ENCODE measurements at places on chromosomes 12 and 14.

- H3K27me3 ChIP-seq, result no peaks in the 10 kb centered on the region
- H3K4me3 ChIP-seq, result no peak overlapping the region
- no peak overlapping the region for H3K27ac ChIP-seq
- no peaks in the 10 kb centered on the region for H3K4me1 ChIP-seq
- no peak for DNase-seq
Measured at GRCh38 chr12:22360774-22361173, 26.3 kb upstream of the ST8SIA1 start.

DNA sequence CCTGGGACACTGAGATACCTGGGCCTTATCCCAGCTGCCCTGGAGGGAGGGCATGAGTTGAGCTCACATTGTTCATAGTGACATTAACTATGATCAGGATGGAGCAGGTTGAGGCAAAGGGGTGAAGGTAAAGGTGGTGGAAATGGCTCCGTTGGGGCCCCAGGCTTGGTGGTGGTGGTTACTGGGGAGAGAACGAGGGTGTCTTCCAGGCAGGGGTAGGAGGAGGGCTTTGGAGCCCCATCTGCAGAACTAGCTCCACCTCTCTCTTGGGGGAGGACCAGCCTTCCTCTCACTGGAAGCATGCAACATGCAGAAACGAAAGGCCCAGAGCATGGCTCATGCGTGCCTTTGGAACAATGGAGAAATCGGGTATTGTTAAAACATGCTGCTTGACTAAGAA is 217.0 kb downstream of the SLC41A2 start:
- no peak for DNase-seq
- peaks cover 25% of the 10 kb centered on the region for H3K4me1 ChIP-seq
- H3K4me3 ChIP-seq, result no peak overlapping the region
- peak overlapping the region; percentile 72 for H3K27ac ChIP-seq

DNA sequence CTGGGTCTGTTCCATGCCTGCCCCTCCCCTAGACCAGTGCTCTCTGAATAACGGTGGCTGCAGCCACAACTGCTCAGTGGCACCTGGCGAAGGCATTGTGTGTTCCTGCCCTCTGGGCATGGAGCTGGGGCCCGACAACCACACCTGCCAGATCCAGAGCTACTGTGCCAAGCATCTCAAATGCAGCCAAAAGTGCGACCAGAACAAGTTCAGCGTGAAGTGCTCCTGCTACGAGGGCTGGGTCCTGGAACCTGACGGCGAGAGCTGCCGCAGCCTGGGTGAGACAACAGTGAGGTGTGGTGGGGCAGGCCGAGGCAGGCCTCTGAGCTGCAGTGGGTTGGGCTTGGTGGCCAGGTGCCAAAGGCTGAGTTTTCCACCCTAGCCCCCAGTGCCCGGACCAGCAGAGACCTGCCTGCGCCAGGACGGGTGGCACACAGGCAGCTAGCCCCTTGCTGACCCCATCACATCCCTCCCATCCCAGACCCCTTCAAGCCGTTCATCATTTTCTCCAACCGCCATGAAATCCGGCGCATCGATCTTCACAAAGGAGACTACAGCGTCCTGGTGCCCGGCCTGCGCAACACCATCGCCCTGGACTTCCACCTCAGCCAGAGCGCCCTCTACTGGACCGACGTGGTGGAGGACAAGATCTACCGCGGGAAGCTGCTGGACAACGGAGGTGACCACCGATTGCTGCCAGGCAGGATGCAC is 28.2 kb upstream of the LRP1-AS start:
- H3K4me1 ChIP-seq, result no peaks in the 10 kb centered on the region
- H3K27me3 ChIP-seq, result no peaks in the 10 kb centered on the region
- H3K27ac ChIP-seq, result no peak overlapping the region
- no peak overlapping the region for H3K4me3 ChIP-seq
- H3K36me3 ChIP-seq, result no peaks in the 10 kb centered on the region

DNA sequence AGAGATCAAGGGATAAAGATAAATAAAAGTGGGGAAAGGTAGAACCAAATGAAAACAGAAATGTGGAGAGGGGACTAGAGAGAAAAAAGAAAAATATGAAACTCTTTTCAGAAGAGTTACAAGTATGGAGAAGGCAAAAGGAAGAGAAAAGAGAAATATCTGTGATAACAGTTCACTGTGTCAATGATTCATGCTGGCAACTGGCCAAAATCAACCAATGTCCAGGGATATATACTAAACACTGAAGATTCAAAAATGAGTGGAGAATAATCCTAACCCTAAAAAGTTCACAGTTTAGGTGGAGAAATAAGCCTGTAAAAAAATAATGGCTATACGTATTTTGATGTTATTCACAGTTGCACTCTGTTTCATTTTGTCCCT is 372.3 kb upstream of the KITLG start:
- no peak overlapping the region for H3K4me3 ChIP-seq
- no peak overlapping the region for H3K27ac ChIP-seq
- no peaks in the 10 kb centered on the region for H3K27me3 ChIP-seq

GRCh38 chr14:96938946-96939345 is 141.8 kb downstream of the VRK1 start:
- H3K27ac ChIP-seq, result no peak overlapping the region
- H3K4me1 ChIP-seq, result no peaks in the 10 kb centered on the region
- DNase-seq, result peak; percentile 19
- no peaks in the 10 kb centered on the region for H3K27me3 ChIP-seq

DNA sequence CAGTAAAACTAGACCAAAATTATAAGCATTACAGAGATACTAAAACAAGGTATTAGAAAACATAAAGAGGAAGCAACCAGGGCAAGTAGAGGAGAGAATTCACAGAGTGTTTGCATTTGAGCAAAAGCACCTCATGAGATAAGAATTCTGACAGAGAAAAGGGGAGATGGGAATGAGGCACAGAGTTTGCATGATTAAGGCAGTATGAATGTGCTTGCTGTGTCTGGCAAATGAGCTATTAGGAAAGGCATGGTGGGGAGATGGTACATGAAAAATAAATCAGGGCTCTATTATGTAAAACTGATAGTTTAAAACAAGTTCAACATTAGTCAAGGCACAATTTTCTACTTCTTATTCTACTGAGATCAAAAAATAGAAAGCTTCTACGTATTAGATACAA is 23.1 kb downstream of the GARIN6 start:
- no peak overlapping the region for H3K4me3 ChIP-seq
- DNase-seq, result no peak
- H3K27ac ChIP-seq, result no peak overlapping the region

GRCh38 chr14:95067526-95067925 is 89.8 kb downstream of the DICER1 start:
- H3K27ac ChIP-seq, result no peak overlapping the region
- H3K27me3 ChIP-seq, result no peaks in the 10 kb centered on the region
- no peaks in the 10 kb centered on the region for H3K36me3 ChIP-seq
- H3K4me3 ChIP-seq, result no peak overlapping the region
- H3K4me1 ChIP-seq, result no peaks in the 10 kb centered on the region

DNA sequence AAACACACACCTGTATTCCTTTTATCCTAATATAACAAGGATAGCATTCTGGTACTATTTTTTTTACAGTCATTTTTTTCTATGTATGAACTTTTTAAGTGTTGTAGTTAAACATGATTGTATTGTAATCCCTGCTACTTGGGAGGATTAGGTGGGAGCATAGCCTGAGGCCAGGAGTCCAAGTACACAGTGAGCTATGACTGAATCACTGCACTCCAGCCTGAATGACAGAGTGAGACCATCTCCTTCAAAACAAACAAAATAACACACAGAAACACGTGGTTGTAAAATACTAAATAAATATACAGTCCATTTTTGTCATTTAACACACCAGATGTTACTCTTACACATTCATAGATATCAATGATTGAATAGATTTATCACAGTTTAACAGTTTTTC is 56.9 kb downstream of the MAP4K5 start:
- H3K27ac ChIP-seq, result no peak overlapping the region
- H3K36me3 ChIP-seq, result peaks cover 52% of the 10 kb centered on the region
- no peaks in the 10 kb centered on the region for H3K27me3 ChIP-seq
- no peaks in the 10 kb centered on the region for H3K4me1 ChIP-seq
- H3K4me3 ChIP-seq, result no peak overlapping the region
- no peak for DNase-seq

DNA sequence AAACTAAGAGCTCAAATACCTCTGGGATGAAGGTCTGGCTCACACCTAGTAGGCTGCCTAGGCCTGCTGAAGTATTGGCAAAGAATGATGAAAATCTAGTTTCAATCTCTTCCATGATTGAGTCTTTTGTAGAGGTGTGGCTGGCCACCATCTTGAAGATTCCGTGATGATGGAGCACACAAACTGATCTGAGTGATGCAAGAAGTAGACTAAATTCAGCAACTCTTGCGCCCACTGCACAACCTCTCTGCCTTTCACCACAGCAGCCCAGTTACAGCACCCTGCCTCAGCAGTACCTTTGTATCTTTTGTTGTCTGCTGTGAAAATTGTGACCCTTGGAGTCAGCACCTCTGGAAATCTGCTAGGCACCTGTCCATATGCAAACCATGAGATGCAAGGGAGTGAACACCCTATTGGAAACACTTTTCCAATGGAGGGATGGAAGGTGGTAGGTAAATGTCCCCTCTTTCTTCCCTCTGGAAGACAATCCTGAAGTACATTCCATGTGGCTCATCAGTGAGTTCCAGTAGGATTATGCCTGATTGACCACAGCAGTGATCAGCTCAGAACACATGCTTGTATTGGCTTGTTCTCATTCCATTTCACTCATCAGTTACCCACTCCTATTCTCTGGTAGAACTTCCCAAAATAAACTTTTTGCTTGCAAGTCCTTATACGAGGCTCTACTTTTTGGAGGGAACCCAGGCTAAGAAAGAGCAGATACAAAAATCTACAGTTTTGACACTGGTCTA is 58.6 kb downstream of the BTBD7 start:
- H3K4me3 ChIP-seq, result no peak overlapping the region
- DNase-seq, result no peak
- H3K4me1 ChIP-seq, result no peaks in the 10 kb centered on the region
- no peaks in the 10 kb centered on the region for H3K36me3 ChIP-seq

- H3K4me1 ChIP-seq, result no peaks in the 10 kb centered on the region
- no peak overlapping the region for H3K27ac ChIP-seq
- no peaks in the 10 kb centered on the region for H3K27me3 ChIP-seq
- H3K4me3 ChIP-seq, result no peak overlapping the region
Measured at GRCh38 chr12:77102123-77102522, 36.8 kb upstream of the E2F7 start.

DNA sequence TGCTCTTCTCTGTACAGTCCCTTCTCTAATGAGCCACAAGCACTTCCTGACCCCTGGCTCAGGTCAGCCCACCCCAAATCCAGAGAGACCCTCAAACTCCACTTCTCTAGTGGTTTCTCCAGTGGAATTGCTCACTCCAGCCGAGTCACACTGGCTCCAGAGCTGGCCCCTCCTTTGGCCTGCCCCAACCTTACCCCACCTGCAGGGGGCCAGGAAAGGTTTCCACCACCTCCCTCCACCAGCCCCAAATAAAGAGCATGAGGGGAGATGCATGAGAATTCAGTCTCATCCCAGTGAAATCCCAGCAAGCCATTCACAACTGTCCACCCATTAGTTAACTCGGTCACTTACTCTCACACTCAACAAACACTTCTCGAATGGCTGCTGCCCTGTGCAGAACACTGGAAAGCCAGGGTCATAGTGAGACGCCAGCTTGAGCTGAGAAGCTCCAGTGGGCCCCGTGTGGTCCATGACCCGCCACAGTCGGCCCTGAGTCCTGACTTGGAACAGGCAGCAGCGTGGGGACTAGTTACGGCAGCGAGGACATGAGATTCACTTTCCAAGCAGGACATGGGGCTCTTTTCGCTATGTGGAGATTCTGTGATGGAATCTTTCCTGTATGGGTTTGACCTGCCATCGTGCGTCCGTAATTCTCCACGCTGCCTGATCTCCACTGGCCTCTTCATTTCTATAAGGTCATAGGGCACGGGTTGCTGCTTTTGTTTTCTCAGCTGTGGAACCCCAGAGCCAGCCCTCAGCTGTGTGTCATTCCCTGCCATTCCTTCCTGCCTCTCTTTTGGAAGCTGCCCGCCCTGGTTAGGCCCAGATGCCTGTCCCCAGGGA is 44.2 kb downstream of the SLC6A12 start:
- no peaks in the 10 kb centered on the region for H3K36me3 ChIP-seq
- no peaks in the 10 kb centered on the region for H3K4me1 ChIP-seq
- no peak overlapping the region for H3K27ac ChIP-seq
- no peak overlapping the region for H3K4me3 ChIP-seq
- DNase-seq, result no peak

- H3K27me3 ChIP-seq, result no peaks in the 10 kb centered on the region
- H3K36me3 ChIP-seq, result no peaks in the 10 kb centered on the region
- H3K4me3 ChIP-seq, result no peak overlapping the region
- H3K27ac ChIP-seq, result no peak overlapping the region
Measured at GRCh38 chr14:61188196-61188595, 92.9 kb downstream of the TMEM30B start.

- H3K36me3 ChIP-seq, result no peaks in the 10 kb centered on the region
- no peak overlapping the region for H3K4me3 ChIP-seq
- H3K27me3 ChIP-seq, result no peaks in the 10 kb centered on the region
Measured at GRCh38 chr14:54975856-54976255, 51.0 kb downstream of the WDHD1 start.

DNA sequence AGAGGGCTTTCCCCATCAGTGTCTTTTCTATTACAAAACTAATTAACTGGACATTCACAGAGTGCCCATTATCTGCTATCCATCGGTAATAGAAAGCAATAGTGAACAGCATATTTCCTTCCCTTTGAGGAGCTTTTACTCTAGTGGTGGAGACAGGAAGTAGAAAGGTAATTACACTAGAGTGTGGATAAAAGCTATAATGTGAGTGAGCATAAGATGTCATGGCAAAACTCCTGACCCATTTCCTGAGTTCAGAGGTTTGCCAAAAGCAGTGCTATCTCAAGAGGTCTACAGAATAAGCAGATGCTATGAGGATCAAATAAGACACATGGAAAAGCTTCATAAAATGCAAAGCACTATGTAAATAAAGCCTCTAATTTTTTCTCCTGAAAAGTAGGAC is 24.0 kb downstream of the TIMELESS start:
- H3K36me3 ChIP-seq, result no peaks in the 10 kb centered on the region
- H3K27me3 ChIP-seq, result no peaks in the 10 kb centered on the region
- no peaks in the 10 kb centered on the region for H3K4me1 ChIP-seq
- no peak for DNase-seq
- H3K27ac ChIP-seq, result no peak overlapping the region
- H3K4me3 ChIP-seq, result no peak overlapping the region
